Endothelial cell (in vitro differentiated cells): ENCODE measurements at places on chromosomes 1 and 21. TPM values are rescaled to one million over a fixed set of nuclear protein-coding genes. Genes with fewer than 3 reads are reported as not detected.

The C1orf226 gene
- total RNA-seq: 28.2 TPM

DNA sequence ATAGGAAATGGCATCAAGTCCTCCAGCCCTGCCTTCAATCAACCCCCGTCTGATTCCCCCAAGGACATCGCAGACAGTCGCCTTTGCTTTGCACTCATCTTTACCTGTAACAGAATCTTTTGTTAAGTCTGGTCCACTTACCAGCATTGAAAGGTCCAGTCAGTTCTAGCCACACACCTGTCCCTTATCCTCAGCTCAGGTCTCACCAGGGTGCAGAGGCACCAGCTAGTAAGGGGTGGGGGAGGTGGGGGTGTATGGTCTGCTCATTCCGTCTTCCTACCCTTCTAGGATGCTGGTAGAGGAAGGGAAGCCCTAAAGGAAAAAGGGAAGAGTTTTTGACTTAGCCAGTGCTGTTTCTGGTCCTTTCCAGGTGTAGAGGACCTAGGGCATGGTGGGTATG lies 427.7 kb downstream of the MATN1 start:
- H3K27me3 ChIP-seq: peaks cover 2% of the 10 kb centered on the region
- H3K27ac ChIP-seq: no peak overlapping the region
- H3K4me3 ChIP-seq: no peak overlapping the region
- no peak for DNase-seq

GRCh38 chr21:20507783-20508182 lies 490.4 kb upstream of the NCAM2 start:
- H3K4me1 ChIP-seq: no peaks in the 10 kb centered on the region
- peaks cover 6% of the 10 kb centered on the region for H3K36me3 ChIP-seq
- H3K4me3 ChIP-seq: no peak overlapping the region

DNA sequence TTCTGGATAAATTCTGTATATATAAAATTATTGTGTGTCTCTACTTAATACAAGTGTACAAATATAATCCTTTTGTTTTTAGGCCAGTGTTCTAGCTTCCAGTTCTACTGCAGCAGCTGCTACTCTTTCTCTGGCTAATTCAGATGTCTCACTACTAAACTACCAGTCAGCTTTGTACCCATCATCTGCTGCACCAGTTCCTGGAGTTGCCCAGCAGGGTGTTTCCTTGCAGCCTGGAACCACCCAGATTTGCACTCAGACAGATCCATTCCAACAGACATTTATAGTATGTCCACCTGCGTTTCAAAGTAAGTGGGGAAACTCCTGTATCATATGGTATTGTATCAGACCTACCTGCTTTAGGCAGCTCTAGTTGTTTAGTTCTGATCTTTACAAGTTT lies 21.3 kb upstream of the OLFML3 start:
- no peaks in the 10 kb centered on the region for H3K27me3 ChIP-seq
- H3K4me3 ChIP-seq: no peak overlapping the region
- no peak overlapping the region for H3K27ac ChIP-seq
- no peaks in the 10 kb centered on the region for H3K4me1 ChIP-seq
- peaks cover 6% of the 10 kb centered on the region for H3K36me3 ChIP-seq
- DNase-seq: no peak

The PAQR6 gene
- 8.4 TPM for total RNA-seq

The NPPA gene
- not detected for total RNA-seq

- H3K27ac ChIP-seq: no peak overlapping the region
- H3K4me1 ChIP-seq: no peaks in the 10 kb centered on the region
- peaks cover 3% of the 10 kb centered on the region for H3K27me3 ChIP-seq
These were observed 50.6 kb downstream of the SUSD4 start for GRCh38 chr1:223313415-223313754.

DNA sequence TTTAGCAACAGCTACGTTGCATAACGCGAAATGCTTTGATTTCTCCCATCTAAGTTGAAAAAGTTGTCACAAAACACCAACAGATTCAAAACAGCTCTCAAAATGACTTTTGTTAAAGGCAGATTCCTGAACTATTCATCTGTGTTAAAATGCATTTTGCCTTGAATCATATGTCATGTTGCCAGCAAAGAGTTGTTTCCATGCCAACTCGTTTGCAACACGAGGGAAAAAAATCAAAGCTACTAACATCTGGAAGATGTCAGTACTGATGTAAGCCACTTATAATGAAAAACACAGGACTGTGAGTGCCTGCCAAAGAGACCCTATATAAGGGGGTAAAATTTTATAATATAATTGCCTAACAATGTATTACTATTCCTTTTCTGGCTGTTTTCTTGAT lies 182.7 kb upstream of the PTBP2 start:
- H3K27me3 ChIP-seq: peaks cover 4% of the 10 kb centered on the region
- peaks cover 18% of the 10 kb centered on the region for H3K4me1 ChIP-seq
- peak overlapping the region; percentile 96 for H3K27ac ChIP-seq
- no peak for DNase-seq
- H3K36me3 ChIP-seq: no peaks in the 10 kb centered on the region

- no peak overlapping the region for H3K4me3 ChIP-seq
- H3K27me3 ChIP-seq: no peaks in the 10 kb centered on the region
- no peaks in the 10 kb centered on the region for H3K4me1 ChIP-seq
- no peaks in the 10 kb centered on the region for H3K36me3 ChIP-seq
- no peak overlapping the region for H3K27ac ChIP-seq
These were observed 89.2 kb downstream of the SLC35F3 start for GRCh38 chr1:233993651-233994050.

The TCHHL1 gene
- not detected for total RNA-seq

The RAD54L gene
- total RNA-seq: 9.3 TPM

DNA sequence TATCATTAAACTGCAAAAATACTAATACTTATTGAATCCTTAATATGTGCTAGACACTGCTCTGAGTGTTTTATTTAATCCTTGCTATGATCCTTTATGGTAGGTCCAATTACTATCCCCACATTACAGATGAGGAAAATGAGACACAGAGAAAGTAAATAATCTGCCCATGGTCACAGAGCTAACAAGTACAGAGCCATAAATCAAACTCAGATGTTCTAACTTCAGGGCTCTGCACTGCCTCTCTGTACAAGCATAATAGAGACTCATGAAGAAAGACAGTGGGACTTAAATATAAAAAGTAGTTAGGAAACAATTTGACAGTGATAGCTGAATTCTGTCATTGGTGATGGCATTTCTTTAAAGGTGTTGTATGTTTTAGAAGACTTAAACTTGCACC lies 346.4 kb downstream of the VAV3 start:
- H3K36me3 ChIP-seq: peaks cover 43% of the 10 kb centered on the region
- no peak overlapping the region for H3K27ac ChIP-seq
- no peak for DNase-seq
- no peak overlapping the region for H3K4me3 ChIP-seq

GRCh38 chr1:101112051-101112780 lies 86.6 kb upstream of the DPH5 start:
- no peak for DNase-seq
- H3K27me3 ChIP-seq: no peaks in the 10 kb centered on the region

DNA sequence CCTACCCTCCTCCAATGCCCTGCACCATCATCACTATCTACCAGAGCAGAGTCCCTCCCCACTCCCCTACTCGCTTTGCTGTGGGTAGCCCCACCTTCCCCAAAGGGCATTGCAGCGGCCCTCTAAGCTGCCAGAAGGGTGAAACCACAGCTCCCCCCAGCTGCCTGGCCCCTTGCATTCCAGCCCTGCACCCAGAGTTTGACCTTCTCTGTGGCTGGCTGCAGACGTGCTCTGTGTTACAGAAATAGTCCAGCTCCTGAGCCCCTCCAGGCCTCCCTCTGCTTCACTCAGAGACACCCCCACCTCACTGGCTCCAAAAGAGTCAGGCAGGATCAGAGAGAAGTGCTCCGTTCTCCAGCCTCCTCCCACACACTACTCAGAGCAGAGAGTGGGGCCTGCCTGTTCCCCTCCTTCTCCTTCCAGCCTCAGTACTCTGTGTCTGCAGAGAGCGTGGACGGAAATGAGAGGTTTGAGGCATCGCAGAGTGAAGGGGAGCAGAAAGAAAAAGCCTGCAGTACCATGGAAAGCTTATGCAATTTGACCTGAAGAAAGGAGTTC lies 63.2 kb downstream of the PLEKHA6 start:
- DNase-seq: no peak
- peaks cover 4% of the 10 kb centered on the region for H3K27me3 ChIP-seq
- H3K4me1 ChIP-seq: peaks cover 7% of the 10 kb centered on the region
- H3K4me3 ChIP-seq: no peak overlapping the region
- H3K36me3 ChIP-seq: no peaks in the 10 kb centered on the region
- no peak overlapping the region for H3K27ac ChIP-seq
